Osteoblast (primary cell): ENCODE measurements at places on chromosomes 16 and 17. TPM values are rescaled to one million over a fixed set of nuclear protein-coding genes. Genes with fewer than 3 reads are reported as not detected.

The CCDC43 gene
- 32.1 and 36.6 TPM in 2 replicates for total RNA-seq

The CCL18 gene
- 0.36 TPM in 1 of 2 replicates, not detected in the other for total RNA-seq

The B4GALNT2 gene
- under 0.01 TPM in 1 of 2 replicates, not detected in the other for total RNA-seq

The SMIM36 gene
- total RNA-seq = not detected in 2 replicates

The CCL16 gene
- total RNA-seq = not detected in 2 replicates

The VMO1 gene
- total RNA-seq = 0.29 TPM in 1 of 2 replicates, not detected in the other

The ESRP2 gene
- under 0.01 TPM in 1 of 2 replicates, not detected in the other for total RNA-seq

The KCNAB3 gene
- under 0.01 and 0.29 TPM in 2 replicates for total RNA-seq

The CD79B gene
- 0.36 and 0.59 TPM in 2 replicates for total RNA-seq
